NCI-H460 (cell line): ENCODE measurements at places on chromosomes 16 and 17. TPM values are rescaled to one million over a fixed set of nuclear protein-coding genes. Genes with fewer than 3 reads are reported as not detected.
A peak's percentile ranks its signal among the peaks of the same experiment; 100 is the strongest.

The STX1B gene
- total RNA-seq = 0.10 and 0.46 TPM in 2 replicates

GRCh38 chr17:38572669-38573365, 32.9 kb downstream of the SRCIN1 start:
- no peak for DNase-seq

The SMPD3 gene
- 0.07 and 0.14 TPM in 2 replicates for total RNA-seq

The SPG7 gene
- total RNA-seq = 68.3 and 94.2 TPM in 2 replicates

The TTYH2 gene
- 2.1 and 2.5 TPM in 2 replicates for total RNA-seq

- DNase-seq = no peak
Observed at GRCh38 chr16:87169509-87169995, 147.6 kb downstream of the C16orf95 start.

DNA sequence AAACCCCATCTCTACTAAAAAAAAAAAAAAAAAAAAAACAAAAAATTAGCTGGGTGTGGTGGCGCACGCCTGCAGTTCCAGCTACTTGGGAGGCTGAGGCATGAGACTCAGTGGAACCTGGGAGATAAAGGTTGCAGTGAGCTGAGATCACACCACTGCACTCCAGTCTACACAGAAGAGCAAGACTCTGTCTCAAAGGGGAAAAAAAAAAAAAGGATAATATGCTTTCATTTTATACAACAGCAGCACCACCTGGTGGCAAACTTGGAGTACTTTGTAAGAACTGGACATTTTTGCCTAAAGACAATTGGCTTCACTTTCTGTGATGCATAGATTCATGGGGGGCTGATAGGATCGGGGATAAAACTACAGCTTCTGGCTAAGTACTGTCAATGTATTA, 8.5 kb downstream of the CHTF8 start:
- DNase-seq = peak; percentile 60

The CTRB1 gene
- total RNA-seq = not detected in 2 replicates

DNA sequence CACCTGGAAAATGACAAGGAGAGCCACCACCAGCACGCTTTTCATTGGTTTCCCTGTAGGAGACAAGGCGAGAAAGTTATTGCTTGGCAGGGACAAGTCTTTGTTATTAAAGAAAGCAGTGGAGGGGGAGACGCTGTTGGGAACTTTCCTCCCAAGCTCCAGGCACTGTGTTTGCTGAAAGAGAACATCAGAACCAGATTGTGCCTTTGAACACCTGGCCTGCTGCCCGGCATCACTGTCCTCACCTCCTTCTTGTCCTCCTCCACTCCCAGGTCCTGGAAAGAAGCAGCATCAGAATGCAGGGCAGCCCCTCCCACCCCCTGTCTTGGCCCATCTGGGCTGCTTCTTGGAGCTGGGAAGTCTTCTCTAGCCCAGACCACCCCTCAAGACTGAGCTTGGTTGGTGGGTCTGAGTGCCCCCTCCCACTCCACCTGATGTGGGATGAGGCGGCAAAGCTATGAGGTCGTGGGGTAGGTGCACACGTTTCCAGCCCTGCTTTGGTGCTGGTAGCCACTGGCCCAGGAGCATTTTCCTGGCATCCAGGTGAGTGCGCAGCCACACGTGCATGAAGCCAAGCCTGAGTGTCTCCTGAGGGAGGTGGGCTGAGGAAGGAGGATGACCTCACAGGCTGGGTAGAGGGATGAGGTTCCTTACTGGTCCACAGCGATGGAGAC, 6.2 kb downstream of the CCR7 start:
- no peak for DNase-seq

- DNase-seq = no peak
Observed at GRCh38 chr16:51763072-51763661, 612.1 kb upstream of the SALL1 start.

DNA sequence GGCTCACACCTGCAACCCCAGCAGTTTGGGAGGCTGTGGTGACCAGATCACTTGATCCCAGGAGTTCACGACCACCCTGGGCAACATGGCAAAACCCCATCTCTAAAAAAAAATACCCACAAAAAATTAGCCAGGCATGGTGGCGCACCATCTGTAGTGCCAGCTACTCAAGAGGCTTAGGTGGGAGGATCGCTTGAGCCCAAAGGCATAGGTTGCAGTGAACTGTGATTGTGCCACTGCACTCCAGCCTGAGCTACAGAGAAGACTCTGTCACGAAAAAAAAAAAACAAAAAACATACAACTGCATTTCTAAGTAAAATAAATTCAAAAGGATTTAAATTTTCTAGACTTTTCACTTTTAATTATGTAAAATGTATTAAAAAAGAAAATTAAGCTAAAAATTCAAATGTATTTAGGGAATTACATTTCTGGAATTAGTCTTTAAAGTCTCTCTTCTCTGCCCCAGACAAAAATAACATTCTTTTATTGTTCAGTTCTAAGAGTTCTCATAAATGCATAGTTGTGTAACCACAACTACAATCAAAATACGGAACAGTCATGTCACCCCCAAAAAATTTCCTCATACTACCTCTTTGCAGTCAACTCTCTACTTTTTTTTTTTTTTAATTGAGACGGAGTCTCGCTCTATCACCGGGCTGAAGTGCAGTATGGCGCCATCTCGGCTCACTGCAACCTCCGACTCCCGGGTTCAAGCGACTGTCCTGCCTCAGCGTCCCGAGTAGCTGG, 14.1 kb downstream of the FAM222B start:
- DNase-seq = no peak

- DNase-seq = no peak
Observed at GRCh38 chr16:66569827-66570405, 3.7 kb downstream of the CMTM1 start.

DNA sequence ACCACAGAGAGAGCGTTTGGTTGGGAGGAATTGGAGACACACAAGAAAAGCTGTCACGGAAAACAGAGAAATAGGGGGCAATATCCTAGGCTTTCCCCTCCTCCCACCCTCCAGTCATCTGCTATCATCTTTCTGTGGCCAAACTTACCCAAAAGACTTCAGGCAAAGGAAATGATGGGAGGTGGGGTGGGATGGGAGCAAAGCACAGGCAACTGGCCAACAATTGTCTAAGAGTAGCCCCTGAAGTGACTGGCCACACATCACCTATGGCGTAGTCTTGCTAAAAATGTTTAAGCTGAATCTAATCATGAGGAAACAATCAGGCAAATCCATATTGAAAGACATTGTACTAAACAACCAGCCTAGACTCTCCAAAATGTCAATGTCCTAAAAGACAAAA, 46.9 kb upstream of the ALOX12 start:
- no peak for DNase-seq

DNA sequence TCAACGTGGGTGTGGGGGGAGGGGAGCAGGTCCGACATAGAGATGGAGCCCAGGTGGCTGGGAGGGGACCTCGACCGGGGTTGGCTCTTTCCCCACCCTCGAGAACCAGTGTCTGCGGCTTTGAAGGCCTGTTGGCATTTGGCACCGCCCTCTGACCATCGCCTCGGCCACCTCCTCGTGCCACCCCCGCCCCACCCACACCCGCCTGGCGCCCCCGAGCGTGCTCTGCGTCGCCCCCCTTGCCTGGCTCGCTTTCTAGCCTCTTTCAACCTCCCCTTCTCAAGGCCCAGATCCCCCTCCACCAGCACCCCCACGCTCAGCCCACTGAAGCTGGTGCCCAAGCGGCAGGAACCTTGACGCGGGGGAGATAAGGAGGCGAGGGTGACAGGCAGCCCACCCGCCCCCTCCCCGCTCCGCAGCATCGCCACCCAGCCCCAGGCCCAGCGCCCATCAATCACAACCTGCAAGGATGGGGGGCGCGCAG, 619 bp downstream of the CACNB1 start:
- no peak for DNase-seq

GRCh38 chr16:35011-35677, 18.3 kb downstream of the POLR3K start:
- DNase-seq = no peak

The APRT gene
- 124 and 160 TPM in 2 replicates for total RNA-seq

DNA sequence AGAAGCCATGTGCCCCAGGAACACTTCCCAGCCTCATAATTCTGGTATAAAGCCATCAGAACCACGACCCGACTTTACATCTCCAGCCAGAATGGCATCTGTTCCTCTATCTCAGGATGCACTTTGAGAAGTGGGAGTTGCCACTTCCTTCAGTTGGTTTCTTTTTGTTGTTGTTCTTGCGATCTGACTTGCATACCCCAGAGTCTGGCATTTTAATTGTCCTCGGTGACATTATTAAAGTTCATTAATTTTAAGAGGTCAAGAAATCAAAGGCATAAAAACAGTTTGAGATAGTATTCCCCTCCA, 13.5 kb downstream of the MARCHF10 start:
- DNase-seq = no peak

The SLC16A11 gene
- total RNA-seq = 0.12 TPM in 1 of 2 replicates, not detected in the other

The ICAM2 gene
- not detected in 2 replicates for total RNA-seq

DNA sequence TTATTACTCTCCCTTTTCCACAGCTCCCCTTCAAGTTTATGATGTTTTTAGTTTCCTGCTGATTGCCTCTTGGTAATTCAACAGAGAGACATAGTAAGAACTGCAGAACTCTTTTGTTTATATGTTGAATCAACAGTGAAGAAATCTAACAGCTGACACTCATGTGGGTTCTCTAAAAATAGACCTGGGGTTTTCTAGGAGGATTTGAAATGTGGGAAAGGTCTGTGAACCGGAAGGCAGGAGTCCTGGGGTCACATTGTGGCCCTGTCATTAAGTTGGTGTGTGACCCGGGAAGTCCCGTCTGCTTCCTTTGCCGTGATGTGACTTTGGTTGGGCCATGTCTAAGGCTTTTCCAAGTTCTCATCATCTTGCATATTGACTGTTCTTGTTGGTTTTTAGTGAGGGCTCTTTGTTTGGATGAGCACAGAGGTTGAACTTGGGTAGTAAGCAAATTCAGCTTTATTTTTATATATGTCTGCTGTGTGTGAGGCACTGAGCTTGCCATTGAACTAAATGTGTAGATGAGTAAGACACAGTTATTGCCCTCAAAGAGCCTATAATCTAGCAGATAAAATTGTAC, 48.5 kb upstream of the HS3ST3A1 start:
- DNase-seq = no peak

GRCh38 chr16:85798901-85799496, 345 bp downstream of the EMC8 start:
- no peak for DNase-seq

DNA sequence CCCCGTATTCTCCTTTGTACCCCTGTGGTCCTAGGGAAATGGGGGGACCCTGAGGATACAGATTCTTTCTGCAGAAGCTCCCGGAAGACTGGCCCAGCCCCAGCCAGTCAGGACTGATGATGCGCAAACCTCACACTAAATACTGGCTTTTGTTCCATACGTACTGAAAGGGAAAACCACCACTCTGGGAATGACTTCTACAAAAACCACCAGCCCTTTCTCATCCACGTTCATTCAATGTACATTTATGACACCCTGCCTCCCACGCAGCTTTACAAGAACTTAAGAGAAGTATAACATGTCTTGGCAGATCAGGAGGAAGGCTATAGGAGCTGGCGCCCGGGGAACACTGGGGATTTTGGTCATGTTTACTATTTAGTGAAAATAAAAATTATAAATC, 70.6 kb downstream of the MARCHF10 start:
- no peak for DNase-seq

GRCh38 chr17:1179112-1179817, 516 bp downstream of the ABR start:
- no peak for DNase-seq

GRCh38 chr17:33385713-33386112, 92.6 kb upstream of the ASIC2 start:
- no peak for DNase-seq

- no peak for DNase-seq
Observed at GRCh38 chr16:1080801-1081733, 8.5 kb downstream of the SSTR5 start.

The GAS2L2 gene
- not detected in 2 replicates for total RNA-seq

The TLCD3A gene
- 17.0 and 21.4 TPM in 2 replicates for total RNA-seq

GRCh38 chr16:65794973-65795372, 571.5 kb upstream of the CDH5 start:
- DNase-seq = no peak

DNA sequence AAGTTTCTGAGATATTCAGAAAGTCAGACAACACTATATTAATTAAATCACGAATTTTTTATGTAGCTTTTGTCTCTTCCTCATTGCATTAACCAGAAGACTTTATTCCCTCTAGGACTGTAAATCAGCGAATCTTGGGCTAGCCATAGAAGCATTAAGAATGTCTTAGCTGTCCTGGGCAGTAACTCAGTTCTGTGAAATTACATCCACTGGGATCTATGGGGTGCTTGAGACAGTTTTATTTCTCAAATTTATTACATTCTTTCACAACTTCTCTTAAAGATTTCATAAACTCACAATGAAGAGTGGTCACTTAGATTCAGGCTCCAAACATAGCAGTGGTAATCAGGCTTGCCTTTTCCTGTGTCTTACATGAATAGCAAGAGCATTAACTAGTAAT, 1153.4 kb downstream of the CDH8 start:
- no peak for DNase-seq
